A549 treated with DMSO at 1 μM for 4 hours (cell line): ENCODE measurements at places on chromosomes 6 and 20. TPM values are rescaled to one million over a fixed set of nuclear protein-coding genes. Genes with fewer than 3 reads are reported as not detected.

The IP6K3 gene
- 0.06 to 0.15 TPM (median 0.09 TPM) in 5 replicates for total RNA-seq

The MUC21 gene
- not detected in 5 replicates for total RNA-seq

The SCRT2 gene
- not detected in 5 replicates for total RNA-seq

The SLC17A4 gene
- total RNA-seq: not detected in 5 replicates

The SIRPB2 gene
- not detected in 5 replicates for total RNA-seq

The CDKAL1 gene
- total RNA-seq: 3.3 to 3.7 TPM (median 3.5 TPM) in 5 replicates
